Activated CD8-positive, alpha-beta memory T cell treated with anti-CD3 and anti-CD28 coated beads, Interleukin-2, amount 50 U/mL, for 48 hours (primary cell): ENCODE measurements at places on chromosomes 4 and X.
A peak's percentile ranks its signal among the peaks of the same experiment; 100 is the strongest.

DNA sequence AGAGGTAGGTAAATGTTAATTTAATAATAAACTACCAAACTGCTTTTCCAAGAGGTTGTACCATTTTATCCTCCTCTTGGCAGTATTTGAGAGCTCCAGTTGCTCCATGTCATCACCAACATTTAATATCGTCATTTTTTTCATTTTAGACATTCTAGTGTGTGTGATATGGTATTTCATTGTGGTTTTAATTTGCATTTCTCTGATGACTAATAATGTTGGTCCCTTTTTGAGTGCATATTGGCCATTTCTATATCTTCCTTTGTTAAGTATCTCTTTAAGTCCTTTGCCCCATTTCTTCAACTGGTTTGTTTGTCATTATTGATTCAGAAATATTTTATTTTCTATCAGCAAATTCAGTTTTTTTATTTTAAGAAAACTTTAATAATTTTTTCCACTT, 88.8 kb downstream of the MAPK10 start:
- no peak for DNase-seq

DNA sequence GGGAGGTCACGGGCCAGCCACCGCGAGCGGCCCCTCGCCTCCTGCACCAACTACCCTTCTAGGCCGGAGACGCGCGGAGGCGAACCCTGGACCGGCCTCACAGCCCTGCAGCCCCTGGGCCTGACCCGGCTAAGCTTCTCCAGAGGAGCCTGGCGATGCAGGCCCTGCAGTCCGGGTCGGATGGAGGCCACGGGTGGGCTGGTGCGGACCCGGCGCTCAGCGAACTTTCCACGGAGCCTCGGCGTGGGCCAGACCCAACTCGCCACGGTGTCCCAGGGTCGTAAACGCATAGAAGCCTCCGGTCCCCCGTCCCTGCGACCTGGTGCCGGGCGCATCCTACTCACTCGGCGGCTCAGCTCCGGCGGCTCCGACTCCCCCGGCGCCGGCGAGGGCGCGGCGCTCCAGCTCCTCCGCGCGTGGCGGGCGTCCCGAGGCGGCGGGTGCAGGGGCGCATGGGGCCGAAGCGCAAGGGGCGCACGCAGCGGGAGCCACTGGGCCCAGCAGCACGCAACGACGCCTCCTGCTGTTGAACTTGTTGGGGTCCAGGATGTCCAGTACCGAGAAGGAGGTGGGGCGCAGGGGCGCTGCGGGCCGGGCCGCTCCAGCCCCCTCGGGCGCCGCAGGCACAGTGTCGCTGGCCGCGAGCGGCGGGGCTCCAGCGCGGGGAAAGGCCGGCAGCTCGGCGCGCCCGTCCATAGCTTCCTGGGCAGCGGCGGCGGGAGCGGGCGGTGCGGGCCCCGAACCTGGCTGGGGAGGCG, 427 bp downstream of the NKX1-1 start:
- DNase-seq: peak; percentile 52

- DNase-seq: no peak
Observed at GRCh38 chr4:162401021-162401420, 237.2 kb upstream of the FSTL5 start.

DNA sequence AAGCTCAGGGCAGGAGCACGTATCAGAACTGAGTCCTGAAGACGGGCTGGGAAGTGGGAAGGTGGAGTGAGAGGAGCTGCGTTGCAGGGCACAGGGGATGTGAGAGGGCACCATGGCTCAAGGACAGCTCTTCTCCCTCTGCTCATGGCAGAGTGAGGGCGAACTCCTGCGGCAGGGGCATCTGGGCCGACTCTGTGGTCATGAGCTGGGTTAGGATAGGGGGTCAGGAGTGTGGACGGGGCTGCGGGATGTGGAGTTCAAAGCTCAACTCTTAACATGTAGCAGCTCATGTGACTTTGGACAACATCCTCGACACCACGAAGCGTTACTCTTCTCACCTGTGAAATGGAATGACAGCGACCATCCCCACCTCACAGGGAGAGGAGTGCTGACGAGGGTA, 19.4 kb upstream of the SORCS2 start:
- no peak for DNase-seq

- DNase-seq: no peak
Observed at GRCh38 chr4:8345053-8345945, 75.7 kb downstream of the HTRA3 start.

GRCh38 chrX:121336831-121337421, 289.5 kb downstream of the GLUD2 start:
- DNase-seq: no peak

- DNase-seq: no peak
Observed at GRCh38 chrX:69900491-69900890, 149.2 kb downstream of the AWAT2 start.

- DNase-seq: no peak
Observed at GRCh38 chr4:137993232-137993631, 248.9 kb downstream of the SLC7A11 start.

- no peak for DNase-seq
Observed at GRCh38 chr4:83862471-83862870, 326.6 kb downstream of the GPAT3 start.

DNA sequence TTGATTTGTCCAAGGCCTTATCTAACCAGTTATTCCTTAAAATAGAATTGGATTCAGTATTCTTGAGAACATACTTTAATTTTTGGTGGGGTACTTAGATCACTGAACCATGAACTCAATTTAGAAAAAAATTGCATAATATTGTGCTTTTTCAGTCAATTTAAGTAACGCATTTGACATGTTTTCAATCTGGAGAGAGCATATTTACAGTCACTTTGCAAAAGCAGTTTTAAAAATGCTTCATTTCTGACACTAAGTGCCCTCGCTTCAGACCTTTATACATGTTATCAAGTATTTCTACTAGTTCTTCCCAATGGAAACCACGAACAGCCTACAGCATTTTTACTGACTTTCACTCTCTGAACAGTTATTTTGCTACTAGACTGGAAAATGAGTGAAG, 257.1 kb upstream of the NDST4 start:
- no peak for DNase-seq

DNA sequence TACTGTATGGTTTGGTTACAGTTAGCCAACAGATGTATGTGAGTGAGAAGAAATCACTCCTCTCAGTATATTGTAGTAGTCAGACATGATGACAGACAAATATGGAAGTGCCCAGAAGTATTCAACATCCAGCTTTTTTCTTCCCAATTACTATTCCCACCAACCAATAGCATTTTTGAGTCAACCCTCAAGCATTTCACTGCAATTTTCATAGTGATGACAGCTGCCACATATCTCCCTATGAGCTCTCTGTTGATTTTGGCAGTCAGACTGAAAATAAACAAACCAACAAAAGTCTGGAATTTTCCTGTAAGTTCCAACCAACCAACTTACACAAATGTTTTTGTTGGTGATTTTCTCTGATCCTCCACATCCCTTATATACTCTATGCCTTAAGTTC, 8.2 kb upstream of the TRAM1L1 start:
- no peak for DNase-seq

- no peak for DNase-seq
Observed at GRCh38 chrX:19127649-19128168, 5.4 kb upstream of the ADGRG2 start.
